ENCODE measurements at places on chromosomes 3 and 15.

DNA sequence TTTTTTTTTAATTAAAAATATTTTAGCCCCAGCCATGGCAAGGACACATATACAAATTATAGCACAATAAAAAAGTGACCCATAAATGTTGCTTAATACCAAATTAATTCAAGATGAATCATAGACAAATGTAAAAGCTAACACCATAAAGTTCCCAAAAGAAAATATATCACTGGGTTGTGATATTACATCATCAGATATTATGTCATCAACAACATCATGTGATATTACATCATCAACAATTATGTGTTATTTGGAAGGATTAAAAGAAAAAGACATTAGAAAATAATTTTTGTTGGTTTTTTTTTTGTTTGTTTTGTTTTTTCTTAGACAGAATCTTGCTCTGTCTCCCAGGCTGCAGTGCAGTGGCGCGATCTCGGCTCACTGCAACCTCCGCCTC lies 34.5 kb upstream of the ABHD10 start:
- DNase-seq: no peak

GRCh38 chr3:151611419-151611818 lies 122.3 kb upstream of the AADACL2 start:
- no peak for DNase-seq

- no peak for DNase-seq
These were observed 270.0 kb downstream of the GOLGA6L6 start for GRCh38 chr15:20271647-20272046.

DNA sequence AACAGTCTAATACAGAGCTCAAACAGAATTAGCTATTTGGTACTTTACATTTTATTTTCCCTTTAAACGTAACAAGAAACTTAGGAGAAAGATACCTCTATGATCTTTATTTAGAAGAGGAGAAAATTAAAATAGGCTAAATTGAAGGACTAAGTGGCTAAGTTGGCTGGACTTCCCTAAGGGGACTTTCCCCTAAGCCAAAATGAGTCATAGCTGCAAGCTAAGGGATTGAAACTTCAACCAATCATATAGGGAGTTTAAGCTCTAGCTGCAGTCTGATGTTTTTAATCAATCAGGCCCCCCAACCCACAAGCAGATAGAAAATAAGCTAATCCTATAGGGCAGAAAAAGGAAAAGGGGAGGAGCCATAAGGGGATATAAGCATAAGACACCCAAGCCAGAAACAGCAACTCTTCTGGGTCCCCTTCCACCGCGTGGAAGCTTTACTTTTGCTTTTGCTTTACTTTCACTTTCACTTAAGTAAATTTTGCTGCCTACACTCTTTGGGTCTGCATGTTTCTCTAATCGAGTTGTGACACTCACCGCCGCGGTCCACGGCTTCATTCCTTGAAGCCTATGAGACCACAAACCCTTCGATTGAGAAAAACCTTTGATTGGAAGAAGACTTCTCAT lies 1108.5 kb upstream of the EPHA6 start:
- DNase-seq: no peak

DNA sequence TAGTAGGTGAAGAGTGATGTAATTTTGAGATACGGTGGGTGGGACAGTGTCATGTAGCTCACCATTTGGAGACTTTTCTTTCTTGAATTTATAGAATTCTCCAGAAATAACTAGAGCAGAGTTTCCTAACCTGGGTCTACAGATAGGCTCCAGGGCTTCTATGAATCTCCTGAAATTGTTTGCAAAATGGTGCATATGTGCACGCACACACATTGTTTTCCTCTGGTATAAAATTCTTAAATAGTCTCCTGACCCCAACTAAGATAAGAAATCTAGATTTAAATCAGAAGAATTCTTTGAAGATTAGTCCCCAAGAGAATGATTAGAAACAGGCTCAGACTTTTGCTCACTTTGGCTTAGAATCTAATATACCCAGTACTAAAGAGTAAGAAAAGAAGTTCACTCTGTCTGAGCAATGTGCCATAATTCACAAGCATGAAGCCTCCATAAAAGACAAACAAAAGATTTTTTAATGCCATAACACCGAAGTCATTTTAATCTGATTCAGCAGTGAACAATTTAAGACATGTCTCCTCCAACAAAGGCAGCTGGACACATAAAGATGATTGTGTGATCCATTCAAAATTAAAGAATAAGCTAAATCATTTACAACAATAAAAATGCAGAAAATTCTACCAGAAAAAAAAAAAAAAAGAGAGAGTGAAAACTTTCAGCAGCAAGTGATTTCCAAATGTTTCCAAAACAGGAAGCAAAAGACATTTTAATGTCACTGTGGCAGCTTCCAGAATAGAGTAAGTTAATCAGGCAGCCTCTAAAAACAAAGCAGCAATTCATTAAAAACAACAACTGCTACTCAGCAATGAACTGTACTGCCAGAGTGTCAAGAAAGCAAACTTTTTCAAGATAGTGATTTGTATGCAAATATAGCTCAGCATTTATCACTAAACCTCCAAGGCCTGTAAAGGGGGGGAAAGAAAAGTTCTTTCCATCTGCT lies 975.5 kb upstream of the CFAP20DC start:
- no peak for DNase-seq

- no peak for DNase-seq
These were observed 14.8 kb upstream of the LCTL start for GRCh38 chr15:66580643-66581042.

GRCh38 chr15:85415783-85416182 lies 35.4 kb downstream of the AKAP13 start:
- DNase-seq: no peak

GRCh38 chr3:364287-364686 lies 167.7 kb downstream of the CHL1 start:
- no peak for DNase-seq
